ENCODE measurements at places on chromosomes 1 and 21.
A peak's percentile ranks its signal among the peaks of the same experiment; 100 is the strongest.

DNA sequence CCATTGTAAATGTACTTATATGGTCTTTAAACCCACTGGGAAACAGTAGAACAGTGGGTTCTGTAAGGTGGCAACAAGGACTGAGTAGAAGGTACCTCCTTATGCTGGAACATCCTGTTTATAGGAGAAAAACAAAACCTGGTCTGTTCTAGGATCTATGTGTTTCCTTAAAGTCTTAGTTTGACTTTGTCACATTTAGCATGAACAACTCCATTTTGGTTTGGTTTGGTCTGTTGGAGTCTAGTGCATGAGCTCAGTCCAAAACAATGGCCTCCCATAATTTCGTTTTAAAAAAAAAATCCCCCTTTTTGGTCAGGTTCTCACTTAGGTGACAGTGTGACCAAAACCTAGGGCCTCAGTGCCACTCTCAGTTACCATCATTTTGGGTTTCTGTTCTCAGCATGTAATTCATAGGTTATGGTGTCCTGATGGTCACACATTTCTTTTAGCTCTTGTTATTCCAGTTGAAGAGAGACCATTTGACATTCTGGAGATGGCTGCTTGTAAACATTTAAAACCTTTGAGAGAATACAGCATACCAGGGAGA is 66.4 kb upstream of the IL12RB2 start:
- DNase-seq = no peak

- no peak for DNase-seq
Observed at GRCh38 chr1:230138561-230139239, 71.7 kb downstream of the GALNT2 start.

GRCh38 chr1:31010086-31010989 is 55.2 kb downstream of the PUM1 start:
- no peak for DNase-seq

GRCh38 chr21:32411350-32412161 is 950 bp upstream of the EVA1C start:
- DNase-seq = peak; percentile 54

GRCh38 chr21:45488931-45489721 is 53.1 kb downstream of the SLC19A1 start:
- DNase-seq = no peak

DNA sequence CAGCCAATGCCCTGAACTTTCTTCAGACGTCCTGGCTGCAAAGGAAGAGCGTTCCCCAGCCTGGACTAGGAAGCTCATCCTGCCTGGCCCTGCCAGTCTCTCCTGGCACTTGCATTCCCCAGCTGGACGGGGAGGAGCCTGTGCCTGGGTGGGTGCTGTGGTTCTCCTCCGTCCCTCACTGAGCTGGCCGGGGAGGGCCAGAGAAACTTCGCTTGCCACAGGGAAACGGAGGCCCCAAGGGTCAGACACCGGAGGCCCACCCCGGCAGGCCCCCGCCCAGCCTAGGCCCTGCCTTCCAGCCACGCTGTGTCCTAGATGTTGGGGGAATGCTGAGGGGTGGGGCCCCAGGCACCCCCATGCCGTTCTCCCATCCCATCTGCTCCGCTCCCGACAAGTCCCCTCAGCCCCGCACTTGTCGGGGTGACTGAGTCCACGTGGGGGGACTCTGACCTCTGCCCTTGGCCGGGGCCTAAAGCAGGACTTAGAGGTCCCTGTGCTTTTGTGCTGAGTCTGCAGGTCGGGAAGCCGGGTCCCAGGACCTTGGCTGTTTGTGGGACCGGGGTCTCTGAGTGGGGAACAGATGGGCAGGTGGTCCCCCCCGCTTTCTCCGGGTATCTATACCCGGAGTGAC is 4.8 kb downstream of the FTCD start:
- no peak for DNase-seq

DNA sequence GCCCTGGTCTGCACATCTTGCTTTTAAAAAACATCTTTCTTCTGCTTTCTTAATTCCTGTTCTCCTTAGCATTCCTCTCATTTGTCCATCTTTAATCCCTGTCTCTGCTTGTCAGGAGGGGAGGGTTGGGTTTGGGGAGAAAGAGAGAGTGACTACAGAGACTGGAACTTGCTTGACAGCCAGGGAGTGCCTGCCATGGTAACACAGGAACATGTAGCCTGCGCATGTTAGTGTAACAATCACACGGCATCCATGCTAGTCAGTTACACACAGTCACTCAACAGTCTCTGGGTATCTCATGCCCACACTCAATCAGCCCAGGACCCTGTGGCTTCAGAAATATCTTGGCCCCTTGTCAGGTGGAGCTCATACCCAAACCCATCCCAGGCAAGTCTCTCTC is 818 bp upstream of the TFAP2E start:
- DNase-seq = no peak

DNA sequence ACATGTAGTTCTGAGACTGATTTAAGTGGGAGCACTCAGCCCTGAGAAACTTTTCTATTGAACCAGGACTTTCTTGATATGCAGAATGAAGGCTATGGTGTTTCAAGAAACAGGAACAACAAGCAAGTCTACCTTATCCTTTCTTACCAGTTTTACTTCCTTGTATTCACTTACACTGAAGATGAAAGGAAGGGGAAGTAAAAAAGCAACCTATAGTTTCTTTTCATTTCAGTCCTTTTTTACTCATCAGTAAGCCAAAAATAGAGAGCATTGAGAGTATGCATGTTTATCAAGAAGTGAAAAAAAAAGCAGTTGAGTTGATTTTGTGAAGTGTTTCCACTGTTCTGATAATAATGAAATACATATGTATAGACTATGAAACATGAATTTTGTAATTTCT is 1010.3 kb downstream of the AMY1C start:
- DNase-seq = no peak

DNA sequence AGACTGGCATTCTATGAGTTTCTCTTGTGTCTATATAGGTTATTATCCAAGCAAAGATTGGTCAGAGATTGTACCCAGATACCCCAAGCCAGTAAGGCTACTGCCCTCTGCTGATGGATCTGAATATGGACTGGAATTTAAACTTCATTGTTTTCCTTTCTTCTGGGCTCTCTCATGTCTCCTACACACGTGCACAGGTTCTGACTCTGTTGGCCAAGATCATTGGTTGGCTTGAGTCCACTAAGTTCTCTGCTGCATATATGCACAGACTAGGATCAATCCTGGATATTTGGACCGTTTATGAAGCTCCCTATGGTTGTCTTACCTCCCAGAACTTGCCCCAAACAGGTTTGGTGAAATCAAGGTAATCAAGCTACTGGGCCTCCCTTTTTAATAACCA is 69.7 kb downstream of the CC2D1B start:
- no peak for DNase-seq

DNA sequence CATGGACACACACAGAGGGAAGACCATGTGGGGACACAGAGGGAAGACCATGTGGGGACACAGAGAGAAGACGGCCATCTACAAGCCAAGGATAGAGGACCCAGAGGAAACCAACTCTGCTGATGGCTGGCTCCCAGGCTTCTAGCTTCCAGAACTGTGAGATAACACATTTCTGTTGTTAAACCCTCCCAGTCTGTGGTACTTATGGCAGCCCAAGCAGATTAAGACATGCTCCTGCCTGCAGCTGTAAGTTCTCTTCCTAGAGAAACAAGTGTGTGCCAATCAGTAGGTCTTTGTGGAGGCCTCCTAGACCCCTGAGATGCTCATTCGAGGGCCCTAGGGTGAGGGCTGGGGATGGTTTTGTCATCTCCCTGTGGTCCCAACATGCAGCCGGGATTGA is 2.7 kb downstream of the AGT start:
- no peak for DNase-seq

- DNase-seq = no peak
Observed at GRCh38 chr21:42165901-42166300, 53.0 kb upstream of the ABCG1 start.

DNA sequence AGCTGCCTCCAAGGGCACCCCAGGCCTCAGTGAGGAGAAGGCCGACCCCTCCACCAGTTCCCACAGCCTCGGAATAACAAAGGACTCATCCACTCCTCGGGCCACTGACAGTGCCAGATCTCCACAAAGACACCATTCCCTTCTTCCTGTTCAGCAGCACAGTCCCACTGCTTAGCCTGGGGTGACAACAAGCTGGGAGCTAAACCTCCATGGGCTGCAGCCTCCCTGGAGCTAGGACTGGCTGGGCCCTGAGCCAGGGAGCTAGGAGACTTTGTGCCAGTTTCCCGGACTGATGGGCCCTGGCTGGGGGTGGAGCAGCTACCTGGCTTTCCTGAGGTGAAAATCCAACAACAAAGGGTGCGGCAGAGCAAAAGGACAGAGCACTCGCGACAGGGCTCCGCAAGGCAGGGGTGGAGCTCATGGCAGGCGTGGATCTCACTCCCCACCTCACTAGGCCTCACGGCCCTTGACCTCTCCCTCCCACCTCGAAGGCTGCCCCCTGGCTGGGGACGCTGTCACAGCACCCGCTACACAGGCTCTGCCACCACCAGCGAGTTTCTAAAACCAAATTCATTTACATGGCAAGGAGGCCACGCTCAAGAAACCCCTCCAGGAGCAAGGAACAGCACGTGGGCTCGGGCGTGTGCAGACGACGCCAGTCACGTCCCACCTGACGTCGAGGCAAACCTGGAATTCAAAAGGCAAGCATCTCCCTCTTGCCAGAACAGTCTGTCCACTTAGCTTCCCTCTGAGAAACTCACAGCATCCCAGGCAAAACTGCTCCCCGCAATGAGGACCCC is 13.8 kb downstream of the SLC35E2B start:
- DNase-seq = peak; percentile 28

DNA sequence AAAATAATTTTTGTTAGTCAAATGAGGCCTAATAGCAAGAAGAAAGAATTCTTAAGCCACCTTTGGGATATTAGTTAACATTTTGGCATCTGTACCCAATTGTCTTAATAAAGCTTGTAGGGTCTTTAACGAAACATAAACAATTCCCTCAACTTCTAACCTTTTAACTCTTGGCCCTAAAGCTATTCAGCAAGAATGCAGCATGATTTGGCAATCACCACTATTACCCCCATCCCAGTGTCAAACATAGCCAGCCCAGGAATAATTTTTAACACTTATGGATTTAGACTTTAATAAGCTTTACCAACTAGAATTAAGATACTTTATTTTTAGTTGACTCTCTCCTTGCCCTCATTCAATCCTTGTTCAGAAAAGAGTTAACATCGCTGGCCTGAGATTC is 2.5 kb upstream of the SLC16A4 start:
- no peak for DNase-seq

DNA sequence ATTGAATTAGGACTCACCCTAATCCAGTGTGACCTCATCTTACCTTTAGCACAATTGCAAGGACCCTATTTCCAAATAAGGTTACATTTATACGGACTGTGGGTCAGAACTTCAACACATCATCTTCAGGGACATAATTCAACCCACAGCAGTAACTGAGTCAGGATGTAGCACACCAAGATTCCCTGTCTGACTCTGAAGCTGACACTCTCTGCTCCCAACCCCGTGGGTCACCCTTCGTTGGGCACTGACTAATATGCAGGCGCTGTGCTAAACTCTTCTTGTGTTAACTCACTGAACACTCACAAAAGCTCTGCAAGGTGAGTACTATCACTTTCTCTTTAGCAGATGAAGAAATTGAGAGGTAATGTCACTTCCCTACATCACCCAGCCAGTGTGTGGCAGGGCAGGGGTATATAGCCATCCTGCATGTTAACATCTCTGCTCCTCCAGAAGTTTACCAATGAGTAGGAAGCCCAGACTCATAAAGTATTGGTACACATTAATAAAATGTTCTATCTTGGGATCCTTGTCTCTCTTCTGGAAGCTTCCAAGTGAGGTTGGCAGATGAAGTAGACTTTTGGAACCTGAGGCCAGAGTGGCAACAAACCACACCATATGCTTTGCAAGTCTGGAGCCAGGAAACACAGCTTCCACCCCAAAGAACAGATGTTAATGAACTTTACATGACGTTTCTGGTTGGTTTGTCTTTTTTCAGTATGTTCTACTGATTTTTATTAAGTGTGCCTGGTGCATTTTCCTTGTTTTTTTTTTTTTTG is 139.2 kb upstream of the KLHDC7A start:
- no peak for DNase-seq

DNA sequence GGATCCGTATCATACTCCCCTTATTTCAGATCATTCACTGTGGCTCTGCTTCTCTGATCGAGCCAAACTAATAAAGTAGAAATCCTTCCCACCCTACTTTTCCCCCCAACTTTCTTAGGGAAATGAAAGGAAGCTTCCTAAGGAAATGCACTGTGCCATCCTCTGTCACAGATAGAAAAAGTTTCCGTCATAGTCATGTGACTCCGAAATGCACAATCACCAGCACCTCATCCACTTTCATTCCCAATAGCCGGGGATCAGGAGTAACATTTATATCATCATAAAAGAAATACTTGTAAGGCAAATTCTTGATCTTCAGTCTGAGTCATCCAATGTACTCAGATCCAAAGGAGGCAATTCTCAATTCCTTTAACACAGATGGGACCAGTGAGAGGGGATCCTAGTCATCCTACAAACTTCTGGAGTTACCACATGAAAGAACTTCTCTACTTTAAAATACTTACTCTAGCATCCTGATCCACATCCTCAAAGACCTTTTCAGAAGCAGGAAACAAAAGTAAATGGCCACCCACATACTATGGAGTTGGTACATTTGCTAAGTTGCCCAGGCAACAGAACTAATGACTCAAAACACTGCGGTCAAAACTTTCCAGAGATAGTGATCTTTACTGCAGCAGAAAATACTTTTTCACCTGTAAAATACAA is 97.8 kb upstream of the ZC3H11B start:
- no peak for DNase-seq

DNA sequence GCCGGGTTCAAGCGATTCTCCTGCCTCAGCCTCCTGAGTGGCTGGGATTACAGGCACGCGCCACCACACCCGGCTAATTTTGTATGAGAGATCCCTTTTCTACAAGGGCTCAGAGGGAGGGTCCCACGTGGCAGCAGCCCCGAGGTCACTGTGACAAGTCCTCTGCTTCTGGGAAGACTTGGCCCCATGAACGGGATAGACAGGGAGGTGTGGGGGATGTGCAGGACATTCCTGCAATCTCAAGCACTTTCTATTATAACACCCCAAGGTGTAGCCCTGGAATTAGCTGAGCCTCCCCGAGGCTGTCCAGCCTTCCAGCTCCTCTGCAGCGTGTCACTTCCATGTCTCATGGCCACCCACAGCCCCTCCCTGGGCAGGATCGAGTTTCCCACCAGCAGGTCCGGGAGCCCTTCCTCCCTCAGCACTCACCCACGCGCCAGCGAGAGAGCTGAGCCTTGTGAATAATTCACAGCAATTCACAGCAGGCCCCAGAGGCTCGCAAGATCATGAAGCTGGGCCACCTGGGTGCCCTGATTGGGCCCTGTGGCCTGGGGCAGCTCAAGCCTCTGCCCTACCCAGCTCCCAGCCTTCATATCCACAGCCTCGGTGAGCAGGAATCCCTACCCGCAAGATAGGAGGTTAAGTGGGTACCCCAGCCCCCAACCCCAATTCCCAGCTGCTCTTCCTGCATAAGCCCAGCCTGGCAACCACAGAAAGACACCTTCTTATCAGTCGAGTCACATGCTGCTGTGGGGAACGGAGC is 22.8 kb upstream of the RNU1-4 start:
- no peak for DNase-seq

- DNase-seq = no peak
Observed at GRCh38 chr1:30731806-30732276, 8.5 kb upstream of the MATN1 start.

Data from stimulated activated CD8-positive, alpha-beta memory T cell treated with anti-CD3 and anti-CD28 coated beads, Interleukin-7, amount 100 ng/mL, for 24 hours (primary cell).